Astrocyte of the hippocampus (primary cell): ENCODE measurements at places on chromosomes 2 and 18.

DNA sequence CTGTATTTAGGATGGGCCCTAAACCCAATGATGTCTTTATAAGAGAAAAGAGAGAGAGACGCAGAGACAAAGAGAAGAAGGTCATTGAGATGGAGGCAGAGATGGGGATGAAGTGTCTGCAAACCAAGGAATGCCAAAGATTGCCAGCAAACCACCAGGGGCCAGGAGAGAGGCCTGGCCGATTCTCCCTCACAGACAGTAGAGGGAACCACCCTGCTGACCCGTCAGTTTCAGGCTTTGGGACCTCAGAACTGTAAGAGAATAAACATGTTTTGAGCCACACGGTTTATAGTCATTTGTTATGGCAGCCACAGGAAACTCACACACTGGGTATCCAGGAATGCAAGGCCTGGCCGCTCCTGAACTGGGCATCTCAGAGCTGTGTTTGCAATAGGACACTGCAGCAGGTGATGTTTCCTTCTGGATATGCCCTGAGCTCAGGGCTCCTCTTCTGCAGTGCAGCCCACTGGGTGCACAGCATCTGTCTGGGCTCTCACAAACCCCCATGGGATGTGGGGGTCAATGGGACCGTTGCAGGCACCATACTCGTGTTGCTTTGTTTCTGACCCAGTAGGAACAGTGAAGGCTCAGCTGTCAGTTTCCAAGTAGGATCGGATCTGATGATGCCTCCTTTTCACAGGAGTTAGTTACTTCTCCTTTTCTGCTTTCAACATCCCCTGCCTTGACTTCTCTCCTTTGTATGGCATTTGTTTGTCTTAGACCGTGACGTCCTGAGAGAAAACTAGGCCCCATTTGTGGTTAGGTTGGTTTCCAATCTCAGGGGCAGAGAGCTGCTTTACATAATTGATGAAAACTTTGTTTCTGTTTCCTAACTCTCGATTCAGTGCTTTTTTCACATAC lies 20.8 kb downstream of the PTPN18 start:
- no peak for DNase-seq

GRCh38 chr18:63889626-63890025 lies 2.1 kb downstream of the SERPINB2 start:
- no peak for DNase-seq

- peak; percentile 99 for DNase-seq
Measured at GRCh38 chr2:233387667-233388528, 33.6 kb downstream of the DGKD start.

DNA sequence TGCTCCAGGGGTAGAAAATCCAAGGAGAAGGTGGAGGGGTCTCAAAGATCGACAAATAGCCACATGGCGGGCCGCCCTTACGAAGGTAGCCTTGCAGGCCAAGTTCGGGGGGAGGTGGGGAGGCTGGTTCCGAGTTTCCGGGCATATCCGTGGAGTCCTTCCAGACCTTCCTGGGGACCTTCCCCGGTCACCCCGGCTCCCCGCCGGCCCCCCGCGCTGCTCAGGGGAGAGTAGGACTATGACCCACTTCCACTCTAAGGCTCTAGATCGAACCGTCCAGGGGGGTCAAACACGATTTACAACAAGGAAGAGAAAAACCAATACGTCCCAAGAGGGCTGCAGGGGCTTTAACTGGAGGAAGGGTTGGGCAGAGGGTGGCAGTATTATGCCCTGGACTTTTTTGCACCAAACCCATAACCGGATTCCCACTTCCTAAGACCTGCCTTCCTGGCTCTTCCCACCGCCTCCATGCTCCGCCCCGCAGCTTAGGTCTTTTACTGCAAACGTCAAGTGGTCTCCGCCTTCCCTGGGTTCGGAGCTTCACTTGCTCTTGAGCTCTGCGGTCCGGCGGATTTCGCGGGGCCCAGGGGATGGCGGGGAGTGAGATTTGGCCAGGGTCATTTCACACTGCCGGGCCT lies 779 bp upstream of the LYPD6 start:
- DNase-seq: peak; percentile 86

DNA sequence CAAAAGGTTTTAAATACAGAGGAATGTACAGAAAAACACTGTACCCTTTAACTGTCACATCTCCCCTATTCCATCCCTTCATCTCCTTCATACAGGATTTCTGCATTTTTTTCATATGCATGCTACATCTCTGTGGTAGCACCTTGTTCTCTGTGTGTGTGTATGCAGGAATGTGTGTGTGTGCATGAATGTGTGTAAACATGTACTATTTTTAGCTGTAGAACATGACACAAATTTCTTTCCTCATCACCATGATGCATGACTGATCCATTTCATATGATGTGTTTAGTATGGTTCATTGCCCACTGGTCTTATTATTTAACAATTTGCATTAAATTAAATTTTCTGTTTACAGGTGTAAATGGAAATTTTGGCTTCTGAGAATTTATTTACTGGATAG lies 21.5 kb upstream of the ZEB2 start:
- DNase-seq: no peak

- DNase-seq: peak; percentile 77
Measured at GRCh38 chr2:21042958-21043743, 722 bp downstream of the APOB start.

DNA sequence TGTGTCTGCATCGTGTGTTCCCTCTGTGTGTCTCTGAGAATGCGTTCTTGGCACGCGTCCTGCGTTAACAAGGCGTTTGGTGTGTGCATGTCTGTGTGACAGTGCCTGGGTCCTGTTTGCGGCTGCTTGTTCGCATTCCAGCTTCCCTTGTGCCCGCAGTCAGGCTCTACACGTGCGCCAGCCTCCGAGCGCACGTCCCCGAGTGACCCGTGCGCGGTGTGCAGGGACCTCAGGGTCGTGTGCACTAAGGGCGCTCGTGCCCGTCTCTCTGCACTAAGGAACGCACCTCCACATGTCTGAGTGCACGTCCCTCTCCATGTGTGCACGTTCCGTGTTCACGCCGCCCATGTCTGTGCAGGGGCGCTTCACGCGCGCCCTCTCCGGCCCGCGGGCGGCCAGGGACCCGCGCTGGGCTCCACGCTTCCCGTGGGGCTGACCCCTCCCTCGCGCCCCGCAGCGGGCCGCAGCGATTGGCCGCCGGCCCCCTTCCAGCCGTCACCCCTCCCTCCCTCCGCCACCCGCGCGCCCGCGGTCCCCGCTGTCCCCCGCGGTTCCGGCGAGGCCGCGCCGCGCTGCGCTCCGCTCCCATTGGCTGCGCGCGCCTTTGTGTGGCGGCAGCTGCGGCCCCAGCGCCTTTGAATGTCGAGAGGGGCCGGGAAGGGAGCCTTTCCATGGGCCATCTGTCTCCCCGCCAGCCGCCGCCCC lies 229.4 kb downstream of the HAUS1 start:
- DNase-seq: peak; percentile 49

- DNase-seq: peak; percentile 71
Measured at GRCh38 chr2:15159751-15160177, 401.4 kb downstream of the NBAS start.

GRCh38 chr18:55811925-55812324 lies 223.9 kb upstream of the TCF4 start:
- DNase-seq: no peak
